ENCODE measurements at places on chromosomes 2 and 18.

DNA sequence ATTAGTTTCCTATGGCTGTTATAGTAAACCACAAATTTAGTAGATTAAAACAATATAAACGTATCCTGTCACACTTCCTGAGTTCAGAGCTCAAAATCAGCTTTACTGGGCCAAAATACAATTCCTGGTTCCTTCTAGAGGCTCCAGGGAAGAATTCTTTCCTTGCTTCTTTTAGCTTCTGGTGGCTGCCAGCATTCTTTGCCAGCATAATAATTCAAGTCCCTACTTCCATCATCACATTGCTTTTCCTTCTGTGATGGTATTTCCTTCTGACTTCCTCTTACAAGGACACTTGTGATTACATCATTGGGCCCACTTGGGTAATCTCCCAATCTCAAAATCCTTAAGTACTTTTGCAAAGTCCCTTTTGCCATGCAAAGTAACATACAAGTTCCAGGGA is 40.6 kb downstream of the MOB4 start:
- no peak for DNase-seq

- no peak for DNase-seq
These were observed 435.3 kb downstream of the TGIF1 start for GRCh38 chr18:3885209-3885792.

- DNase-seq, result no peak
These were observed 36.9 kb downstream of the TRAK2 start for GRCh38 chr2:201414099-201415023.

- no peak for DNase-seq
These were observed 1036.5 kb upstream of the CNTNAP5 start for GRCh38 chr2:122988395-122989221.

DNA sequence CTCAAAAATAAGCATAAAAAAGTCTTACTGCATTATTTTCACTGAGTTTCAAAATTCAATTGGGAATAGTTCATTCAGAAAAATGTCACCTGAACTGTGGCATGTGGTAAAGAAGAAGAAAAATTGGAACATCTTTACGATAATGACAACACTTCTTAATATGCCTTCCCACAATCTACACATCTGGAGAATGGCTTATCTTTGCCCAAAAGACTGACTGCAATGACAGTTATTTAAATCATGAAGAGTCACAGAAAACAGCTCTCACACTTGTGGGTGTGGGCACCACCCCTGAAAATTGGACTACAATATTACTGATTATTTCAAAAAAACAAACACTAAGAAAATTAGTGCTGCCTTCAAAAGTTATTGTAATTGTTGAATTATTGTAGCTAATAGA is 152.3 kb downstream of the USP34 start:
- DNase-seq, result no peak

DNA sequence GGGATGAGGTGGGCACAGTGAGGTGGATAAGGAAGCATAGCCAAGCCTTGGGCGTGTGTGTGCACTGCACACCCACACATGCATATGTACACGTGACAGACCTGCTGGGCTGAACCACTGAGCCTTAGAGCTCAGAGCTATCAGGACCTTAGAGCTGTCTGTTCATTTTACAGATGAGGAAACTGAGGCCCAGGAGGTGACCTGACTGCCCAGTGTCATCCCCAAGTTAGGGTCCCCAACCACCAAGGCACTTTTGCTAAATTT is 8.2 kb upstream of the SNED1 start:
- DNase-seq, result no peak

DNA sequence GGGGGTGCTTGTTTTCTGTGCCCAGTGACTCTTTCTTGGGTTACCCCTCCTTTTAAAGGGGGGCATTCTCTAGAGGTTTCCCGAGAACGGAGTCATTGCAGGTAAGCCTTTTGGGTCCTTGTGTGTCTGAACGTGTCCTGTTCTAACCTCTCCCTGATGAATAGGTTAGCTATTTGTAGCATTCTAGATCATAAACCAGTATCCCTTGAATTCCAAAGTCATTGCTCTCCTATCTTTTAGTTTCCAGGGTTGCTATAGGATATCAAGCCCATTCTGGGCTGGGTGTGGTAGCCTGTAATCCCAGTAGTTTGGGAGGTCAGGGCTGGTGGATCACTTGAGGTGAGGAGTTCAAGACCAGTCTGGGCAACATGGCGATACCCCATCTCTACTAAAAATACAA is 65.9 kb upstream of the YWHAQ start:
- no peak for DNase-seq

GRCh38 chr2:10873171-10873570 is 38.6 kb upstream of the KCNF1 start:
- no peak for DNase-seq
